ENCODE measurements at places on chromosomes 3 and 15.

DNA sequence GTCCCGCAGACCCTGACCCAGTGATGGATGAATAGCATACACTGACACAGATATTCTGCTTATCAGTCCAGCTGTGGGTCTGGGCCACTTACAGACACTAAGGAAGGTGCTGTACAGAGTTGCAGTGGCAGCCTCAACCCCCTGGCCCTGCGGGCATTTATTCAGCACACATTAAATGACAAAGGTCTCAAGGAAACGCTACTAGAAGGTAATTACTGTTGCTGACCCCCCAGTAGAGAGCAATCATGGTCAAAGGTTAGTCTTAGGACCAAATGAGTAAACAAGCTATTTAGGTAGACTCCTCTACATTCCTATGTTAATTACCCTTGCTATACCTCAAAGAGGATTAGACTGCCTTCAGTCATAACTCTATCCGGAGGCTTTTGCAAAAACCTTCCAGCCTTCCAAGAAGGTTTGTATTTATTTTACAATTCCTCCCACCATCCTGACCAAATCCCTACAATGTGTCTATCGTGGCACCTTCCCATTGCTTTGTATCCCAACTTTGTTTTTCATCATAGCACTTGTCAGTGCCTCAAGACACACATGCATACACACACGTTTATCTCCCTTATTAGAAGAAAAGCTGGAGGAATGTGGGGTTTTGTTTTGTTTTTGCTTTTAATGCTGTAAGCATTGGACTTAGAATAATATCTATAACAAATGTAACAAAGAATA is 227.9 kb downstream of the PYDC2 start:
- DNase-seq, result no peak

DNA sequence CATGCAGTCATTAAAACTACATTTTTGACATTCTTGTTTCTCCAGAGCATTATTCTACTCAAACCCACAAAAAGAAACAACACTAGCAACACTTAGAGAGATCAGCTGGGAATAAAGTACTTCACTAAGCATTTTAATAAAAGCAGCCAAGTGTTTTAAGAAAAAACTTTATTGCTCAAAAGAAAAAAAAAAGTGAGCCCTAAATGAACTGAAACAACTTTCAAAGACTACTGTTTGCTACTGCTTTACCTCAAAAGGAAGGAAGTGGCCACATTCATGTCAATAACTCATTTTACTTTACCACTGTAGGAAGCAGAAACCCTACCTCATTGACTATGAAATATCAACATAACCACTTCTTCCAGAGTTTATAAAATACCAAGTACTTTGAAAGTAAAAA is 91.3 kb downstream of the UACA start:
- DNase-seq, result no peak

DNA sequence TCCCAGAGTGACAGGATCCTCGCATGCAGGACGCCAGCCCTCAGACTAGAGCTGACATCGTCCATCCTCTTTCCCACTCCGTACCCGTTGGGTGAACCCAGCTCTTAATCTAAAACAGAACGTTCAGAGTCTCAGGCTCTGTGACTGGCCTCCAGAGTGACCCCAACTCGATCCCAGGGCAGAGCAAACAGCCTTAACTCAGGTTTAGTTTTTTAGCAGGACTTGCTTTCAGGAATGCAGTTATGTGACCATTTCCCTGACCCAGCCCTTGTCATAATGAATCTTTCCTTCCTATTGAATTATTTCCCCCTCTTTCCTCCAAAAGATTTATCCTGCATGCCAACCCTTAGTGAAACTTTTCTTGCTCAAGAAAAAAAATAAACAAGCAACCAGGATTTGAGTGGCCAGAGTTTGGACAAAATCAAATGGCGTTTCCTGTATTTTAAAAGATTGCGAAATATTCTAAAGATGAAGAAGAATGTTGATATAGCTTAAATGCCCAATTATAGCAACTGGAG is 47.8 kb upstream of the RARB start:
- DNase-seq, result no peak

- no peak for DNase-seq
Measured at GRCh38 chr3:174466471-174467054, 392.6 kb upstream of the NAALADL2 start.

- DNase-seq, result no peak
Measured at GRCh38 chr3:40490916-40491315, 14.0 kb downstream of the ZNF619 start.

DNA sequence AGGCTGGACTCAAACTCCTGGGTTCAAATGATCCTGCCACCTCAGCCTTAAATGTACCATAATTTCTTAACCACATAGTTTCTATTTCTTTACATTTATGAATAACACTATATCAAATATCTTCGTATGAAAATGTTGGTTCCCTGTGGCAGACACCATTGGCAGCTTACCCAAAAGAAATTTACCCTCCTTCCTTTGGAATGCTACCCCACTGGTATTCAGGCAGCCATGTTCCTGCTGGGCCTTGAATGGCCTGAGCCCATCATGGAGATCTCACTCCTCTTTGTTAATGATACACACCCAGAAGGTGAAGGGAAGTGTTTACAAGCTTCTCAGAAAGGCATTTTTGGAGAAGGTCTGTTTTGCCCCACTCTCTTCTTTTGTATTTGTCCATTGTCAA is 94.3 kb upstream of the RNF7 start:
- no peak for DNase-seq

DNA sequence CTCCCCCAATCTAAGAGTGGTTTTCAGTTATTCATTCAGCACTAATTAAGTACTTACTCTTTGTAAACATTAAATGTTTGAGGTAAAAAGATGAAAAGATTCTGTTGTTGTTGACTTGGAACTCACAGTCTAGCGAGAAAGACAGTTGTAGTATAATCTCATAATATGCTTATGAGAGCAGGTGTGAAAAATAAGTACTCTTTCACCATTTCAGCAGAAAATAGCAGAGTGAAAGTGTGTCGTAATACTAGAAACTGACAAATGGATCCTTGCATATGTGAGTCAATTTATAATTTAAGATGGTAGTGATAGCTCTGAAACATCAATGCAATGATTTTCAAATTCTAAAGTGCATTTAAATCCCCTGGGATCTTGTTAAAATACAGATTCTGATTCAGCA is 618.8 kb upstream of the CCDC54 start:
- no peak for DNase-seq

- DNase-seq, result no peak
Measured at GRCh38 chr3:130895690-130896488, 2.0 kb downstream of the ATP2C1 start.

DNA sequence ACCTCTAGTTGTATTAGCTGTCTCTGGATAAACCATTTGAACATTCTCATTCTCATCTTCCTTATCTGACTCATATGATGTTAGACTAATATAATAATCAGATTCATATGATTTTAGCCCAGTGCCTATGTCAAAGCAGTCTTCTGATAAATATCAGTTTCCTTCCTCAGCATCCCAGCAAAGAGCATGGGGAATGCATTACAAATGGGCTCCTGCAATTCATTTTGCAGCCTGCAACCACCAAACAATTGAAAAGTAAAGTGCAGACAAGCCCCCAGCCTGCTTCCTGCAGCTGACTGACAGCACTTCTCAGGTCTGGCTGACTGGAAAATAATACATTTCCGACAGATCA is 78.2 kb upstream of the STAC start:
- no peak for DNase-seq

DNA sequence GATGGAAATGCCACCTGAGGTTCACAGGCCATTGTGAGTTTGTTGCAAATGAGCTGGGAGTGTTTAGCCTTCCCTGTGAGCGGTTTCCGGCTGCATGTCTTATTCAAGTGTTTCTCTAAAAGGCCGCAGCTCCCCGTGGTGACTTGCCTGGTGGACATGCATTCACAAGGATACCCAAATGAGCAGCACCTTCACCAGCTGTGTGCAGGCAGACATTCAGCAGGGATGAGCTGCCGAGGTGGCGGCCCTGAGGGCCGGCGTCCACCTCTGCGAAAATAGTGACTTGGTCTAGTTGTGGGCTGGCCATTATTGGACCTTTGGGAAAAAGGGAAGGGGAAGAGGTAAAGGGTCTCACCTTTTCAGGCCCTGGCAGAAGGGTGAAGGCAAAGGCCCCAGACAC is 23.4 kb downstream of the SPSB4 start:
- no peak for DNase-seq

DNA sequence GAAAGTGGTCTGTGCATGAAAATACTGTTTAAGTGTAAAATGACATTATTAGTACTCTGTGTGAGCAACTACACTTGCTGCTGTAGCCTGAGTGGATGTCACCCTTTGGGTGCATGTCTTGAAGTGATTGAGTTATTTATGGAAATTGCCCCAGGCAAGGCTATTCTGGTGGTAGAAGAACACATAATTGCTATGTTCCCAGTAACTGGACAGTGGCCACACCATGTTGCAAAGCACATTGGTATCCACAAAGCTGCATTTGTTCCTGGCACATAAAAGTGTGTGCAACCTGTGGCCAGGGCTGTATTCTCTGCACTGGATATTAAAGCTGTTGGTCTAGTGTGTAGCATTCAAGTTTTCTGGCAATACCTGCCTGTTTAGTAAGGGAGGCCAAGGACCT is 23.8 kb downstream of the MTMR14 start:
- no peak for DNase-seq

GRCh38 chr3:120093911-120094775 is at the start of gene GSK3B:
Gene GSK3B, minus strand, starts transcription at chr3:120094447. Its CDS starts 1,013 bp downstream, at chr3:120093434.
- peak; percentile 99 for DNase-seq

DNA sequence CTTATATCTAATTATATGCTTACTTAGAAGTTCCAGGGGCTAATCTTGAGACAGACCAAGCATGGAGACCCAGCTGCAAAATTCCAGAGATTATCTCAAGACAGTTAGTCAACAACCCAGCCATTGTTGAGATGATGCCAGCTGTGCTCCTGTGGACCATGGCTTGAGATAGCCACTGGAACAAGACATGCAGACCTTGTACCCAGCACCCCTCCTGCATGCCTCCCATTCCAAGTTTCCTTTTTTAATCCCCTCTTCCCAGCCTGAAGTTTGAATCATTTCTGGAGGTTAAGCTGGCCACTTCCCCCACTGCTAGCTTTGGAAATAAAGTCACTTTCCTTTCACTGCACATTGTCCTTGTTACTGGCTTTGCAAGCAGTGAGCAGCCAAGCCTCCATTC is 53.8 kb downstream of the IMPG2 start:
- no peak for DNase-seq

GRCh38 chr15:85402195-85402881 is 21.9 kb downstream of the AKAP13 start:
- no peak for DNase-seq

GRCh38 chr3:113498221-113499005 is 16.5 kb downstream of the SPICE1 start:
- no peak for DNase-seq

DNA sequence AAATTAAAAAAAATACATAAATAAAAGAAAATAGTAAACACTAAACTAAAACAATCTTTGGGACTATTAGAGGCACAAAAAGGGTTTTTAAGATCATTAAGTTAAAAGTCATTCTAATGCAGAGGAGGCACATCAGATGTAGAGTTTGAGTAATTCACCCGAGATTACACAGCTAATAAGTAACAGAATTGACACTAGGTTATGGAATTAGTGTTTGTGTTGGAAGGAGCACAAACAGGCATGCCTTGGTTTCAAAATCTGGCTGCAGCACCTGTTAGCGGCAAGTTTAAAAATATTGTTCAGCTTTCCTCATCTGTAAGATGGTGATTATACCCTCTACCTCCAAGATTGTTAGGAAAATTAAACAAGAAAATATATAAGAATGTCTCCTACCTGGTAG is 39.0 kb downstream of the RASA2 start:
- no peak for DNase-seq

- DNase-seq, result no peak
Measured at GRCh38 chr3:138114988-138115971, at the start of gene DZIP1L. Gene DZIP1L, minus strand, starts transcription at chr3:138115608. Its CDS starts 11,637 bp downstream, at chr3:138103971.

DNA sequence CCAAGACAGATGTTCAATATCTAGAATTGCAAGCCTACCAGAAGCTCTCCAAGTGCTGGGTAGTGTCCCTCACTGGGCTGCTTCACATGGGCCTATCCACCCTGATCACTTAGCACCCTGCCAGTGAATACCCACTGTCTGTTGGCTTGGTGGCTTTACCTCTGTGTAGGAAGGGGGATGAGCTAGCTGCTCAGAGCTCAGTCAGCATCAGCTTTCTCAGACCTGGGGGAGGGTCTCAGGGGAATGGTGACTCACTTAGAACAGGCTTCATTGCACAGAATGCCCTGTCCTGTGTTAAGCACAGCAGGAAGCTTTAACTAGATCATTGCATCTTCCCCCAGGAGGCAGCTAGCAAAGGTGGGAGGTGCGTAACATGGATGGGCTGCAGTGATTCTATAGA is 209.8 kb downstream of the PDCD6IP start:
- DNase-seq, result no peak

- no peak for DNase-seq
Measured at GRCh38 chr15:76951220-76951619, 19.7 kb downstream of the RCN2 start.

GRCh38 chr3:108342837-108343486 is 46.6 kb downstream of the HHLA2 start:
- DNase-seq, result no peak

- DNase-seq, result no peak
Measured at GRCh38 chr3:25663347-25663868, 1.3 kb downstream of the TOP2B start.

- DNase-seq, result no peak
Measured at GRCh38 chr15:65337436-65338070, 33.1 kb downstream of the RNU5B-1 start.

- DNase-seq, result no peak
Measured at GRCh38 chr3:195401943-195402342, 40.9 kb downstream of the ACAP2 start.

DNA sequence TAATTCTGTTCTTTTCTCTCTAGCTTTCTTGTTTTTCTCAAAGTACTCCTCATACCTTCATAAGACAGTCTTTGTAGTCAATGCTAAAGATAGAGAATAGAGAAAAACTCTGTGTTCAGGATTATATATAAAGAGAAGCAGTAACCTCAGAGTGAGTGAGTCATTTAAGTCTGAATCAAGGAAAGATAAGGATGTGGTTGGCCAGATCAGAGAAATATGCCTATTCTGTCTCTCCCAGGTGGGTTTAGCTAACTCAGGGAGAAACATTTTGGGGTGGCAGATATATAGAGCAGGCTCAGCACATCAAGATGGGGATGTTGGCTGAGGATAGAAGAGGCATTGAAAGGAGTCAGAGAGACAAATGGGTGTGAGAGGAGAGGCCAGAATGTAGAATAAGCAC is 31.4 kb downstream of the GTF2E1 start:
- DNase-seq, result no peak

DNA sequence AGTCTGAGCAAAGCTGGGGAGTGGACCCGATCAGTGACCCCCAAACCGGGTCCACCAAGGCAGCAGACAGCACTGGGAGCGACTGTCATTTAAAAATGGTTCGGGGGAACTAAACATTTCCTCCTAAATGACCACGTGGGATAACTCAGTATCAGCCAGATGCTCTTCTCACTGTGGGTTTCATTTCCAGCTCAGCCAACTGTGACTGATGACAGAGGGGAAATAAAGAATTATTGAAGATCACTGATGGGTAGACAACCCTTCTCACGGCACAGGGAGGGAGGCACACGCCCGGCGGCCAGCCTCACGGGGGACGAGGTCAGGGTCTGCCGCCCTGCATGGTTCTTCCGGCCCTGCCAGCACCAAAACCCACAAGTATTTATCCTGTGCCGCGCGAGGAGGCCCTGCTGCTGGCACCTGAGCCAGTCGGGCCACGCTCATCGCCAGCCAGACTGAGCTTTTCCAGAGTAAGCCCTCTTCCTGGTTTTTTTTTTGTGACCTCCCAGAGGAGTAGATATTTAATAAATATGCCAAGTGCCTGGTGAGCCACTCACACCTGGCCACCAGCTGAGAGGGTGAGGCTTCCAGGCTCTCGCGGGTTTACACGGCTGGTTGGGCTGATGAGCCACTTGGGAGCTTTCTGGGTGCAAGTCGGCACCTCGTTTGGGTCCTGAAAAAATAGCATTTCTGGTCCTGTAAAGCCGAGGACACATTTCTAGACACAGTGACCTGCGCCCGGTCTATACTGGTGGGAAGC is 6.2 kb downstream of the MELTF start:
- DNase-seq, result no peak

All from esophagus squamous epithelium (tissue), 5 donors.